Aorta (tissue), 5 donors: ENCODE measurements at places on chromosomes 4 and X. TPM values are rescaled to one million over a fixed set of nuclear protein-coding genes. Genes with fewer than 3 reads are reported as not detected.
A peak's percentile ranks its signal among the peaks of the same experiment; 100 is the strongest.

Gene G6PD
- 66.2 TPM for total RNA-seq

DNA sequence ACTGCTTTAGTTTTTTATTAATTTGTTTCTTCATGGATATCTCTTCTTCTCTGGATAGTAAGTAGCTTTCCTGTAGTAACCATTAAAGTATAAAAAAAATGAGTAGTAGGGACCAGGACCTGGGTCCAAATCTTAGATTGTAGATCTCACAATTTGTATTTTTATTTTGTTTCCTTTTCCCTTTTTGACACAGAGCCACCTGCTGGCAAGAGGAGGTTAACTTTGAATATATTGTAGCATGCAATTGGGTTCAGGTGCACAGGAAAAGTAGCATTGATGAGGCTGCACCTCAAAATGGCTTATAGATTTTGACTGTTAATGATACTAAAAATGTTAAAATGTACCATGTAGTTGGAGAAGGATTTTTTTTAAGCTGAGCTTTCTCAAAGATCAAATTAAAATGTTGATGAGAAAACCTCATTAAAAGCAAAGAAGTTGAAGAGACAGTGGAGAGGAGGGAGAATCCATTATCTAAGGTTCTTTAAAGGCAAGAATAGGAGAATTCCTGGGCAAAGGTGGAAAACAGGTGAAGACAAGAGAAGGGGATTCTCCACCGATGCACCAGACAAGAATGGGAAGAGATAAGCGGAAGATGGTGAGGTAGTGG is 48.3 kb upstream of the HPGDS start:
- DNase-seq = no peak

Gene KIT
- total RNA-seq = 18.7 TPM

Gene LRP2BP
- total RNA-seq = 2.8 TPM

Gene MXRA5
- total RNA-seq = 13.5 TPM

Gene NDUFC1
- total RNA-seq = 41.9 TPM

Gene BGN
- total RNA-seq = 2,306 TPM

Gene ABCG2
- total RNA-seq = 3.7 TPM

DNA sequence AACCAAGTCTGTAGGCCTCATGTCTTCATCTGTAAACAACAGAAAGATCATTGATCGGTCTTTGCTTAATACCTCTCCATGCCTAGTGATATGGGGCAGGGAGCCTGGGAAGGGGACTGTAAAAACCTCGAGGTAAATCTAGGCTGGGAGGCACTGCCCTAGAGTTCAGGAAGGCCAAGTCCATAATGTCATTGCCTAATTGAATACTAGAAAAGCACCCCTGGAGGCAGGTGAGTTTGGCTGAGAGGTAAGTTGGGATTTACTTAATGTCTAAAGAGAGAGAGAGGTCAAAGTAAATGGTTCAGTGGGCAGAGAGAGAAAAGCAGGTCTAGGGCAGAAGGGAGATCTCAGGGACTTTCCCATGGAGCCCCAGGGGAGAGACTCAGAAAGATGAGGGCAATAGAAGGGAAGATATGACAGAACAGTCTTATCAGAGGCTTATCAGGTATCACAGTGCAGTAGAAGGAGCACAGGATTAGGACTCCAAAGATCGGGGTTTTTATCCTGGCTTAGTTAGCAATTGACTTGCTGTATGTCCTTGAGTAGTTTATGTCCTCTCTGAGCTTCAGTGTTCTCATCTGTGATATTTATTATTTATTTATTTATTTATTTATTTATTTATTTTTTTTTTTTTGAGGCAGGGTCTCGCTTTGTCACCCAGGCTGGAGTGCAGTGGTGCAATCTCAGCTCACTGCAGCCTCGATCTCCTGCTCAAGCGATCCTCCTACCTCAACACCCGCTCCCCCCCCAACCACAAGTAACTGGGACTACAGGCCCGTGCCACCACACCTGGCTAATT is 85.2 kb downstream of the SLC16A2 start:
- no peak for DNase-seq

Gene CCDC158
- total RNA-seq = 1.6 TPM

DNA sequence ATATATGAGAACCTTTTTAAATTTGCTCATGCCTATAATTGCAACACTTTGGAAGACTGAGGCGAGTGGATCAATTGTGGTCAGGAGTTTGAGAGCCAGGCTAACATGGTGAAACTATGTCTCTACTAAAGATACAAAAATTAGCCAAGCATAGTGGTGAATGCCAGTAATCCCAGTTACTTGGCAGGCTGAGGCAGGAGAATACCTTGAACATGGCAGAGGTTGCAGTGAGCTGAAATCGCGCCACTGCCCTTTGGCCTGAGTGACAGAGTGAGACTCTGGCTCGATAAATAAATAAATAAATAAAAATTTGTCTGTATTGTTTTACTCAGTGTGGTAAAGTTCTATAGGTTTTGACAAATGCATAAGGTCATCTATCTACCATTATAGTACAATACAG is 218.2 kb downstream of the ZC4H2 start:
- no peak for DNase-seq

GRCh38 chrX:144715337-144715736 is 532.0 kb upstream of the SPANXN1 start:
- no peak for DNase-seq

DNA sequence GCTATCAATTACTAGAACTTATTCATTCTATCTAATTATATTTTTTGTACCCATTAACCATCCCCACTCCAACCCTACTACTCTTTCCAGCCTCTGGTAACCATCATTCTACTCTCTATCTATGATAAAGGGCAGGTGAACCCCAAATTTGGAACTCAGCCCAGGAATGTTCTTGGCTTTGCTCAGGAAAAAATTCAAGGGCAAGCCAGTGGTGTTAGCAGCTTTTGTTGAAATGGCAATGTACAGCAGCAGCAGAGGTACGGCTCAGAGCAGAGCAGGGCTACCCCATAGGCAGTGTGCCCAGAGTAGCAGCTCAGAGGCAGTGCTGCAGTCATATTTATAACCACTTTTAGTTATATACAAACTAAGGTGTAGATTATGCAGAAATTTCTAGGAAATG is 138.2 kb downstream of the RNF150 start:
- DNase-seq = no peak

Gene IGFBP7
- 2,714 TPM for total RNA-seq

DNA sequence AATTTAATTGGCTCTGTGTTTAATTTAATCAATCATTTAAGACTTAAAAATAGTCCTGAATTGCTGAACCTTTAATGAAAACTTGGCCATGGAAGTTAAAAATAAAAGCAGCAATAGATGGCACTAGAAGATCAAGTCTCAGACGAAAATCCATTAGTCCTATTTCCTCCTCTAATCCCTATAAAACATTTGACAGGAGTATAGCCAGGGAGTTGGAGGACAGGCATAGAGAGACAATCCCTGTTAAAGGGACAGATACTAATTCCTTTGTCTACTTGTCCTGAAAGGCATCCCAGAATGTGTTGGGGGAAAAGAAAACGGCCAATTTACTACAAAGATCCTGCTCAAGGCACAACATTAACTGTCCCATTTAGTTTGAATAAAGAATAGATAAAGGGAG is 276.3 kb upstream of the TACR3 start:
- no peak for DNase-seq

DNA sequence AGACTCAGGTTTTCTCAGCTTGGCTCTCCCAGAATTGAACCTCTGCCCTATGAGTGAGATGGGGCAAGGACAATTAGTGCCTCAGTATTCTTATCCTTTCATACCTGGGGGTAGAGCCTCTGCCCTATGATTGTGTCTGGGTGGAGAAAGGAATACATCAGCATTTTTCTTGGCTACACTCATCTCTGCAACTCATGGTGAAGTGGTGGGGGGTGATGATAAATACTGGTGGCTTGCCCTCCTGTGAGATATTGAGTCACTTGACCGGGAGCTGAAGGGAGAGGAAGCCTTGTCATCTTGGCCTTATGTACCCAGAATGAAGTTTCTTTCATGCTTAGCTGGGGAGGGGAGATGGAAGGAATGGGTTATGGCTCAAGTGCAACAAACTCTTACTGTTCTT is 71.3 kb upstream of the ENOX2 start:
- DNase-seq = no peak

Gene RXFP1
- 0.36 TPM for total RNA-seq

GRCh38 chrX:2462780-2463179 is 38.0 kb downstream of the DHRSX start:
- no peak for DNase-seq

- DNase-seq = no peak
Measured at GRCh38 chrX:69144838-69145680, 20.2 kb downstream of the PJA1 start.

DNA sequence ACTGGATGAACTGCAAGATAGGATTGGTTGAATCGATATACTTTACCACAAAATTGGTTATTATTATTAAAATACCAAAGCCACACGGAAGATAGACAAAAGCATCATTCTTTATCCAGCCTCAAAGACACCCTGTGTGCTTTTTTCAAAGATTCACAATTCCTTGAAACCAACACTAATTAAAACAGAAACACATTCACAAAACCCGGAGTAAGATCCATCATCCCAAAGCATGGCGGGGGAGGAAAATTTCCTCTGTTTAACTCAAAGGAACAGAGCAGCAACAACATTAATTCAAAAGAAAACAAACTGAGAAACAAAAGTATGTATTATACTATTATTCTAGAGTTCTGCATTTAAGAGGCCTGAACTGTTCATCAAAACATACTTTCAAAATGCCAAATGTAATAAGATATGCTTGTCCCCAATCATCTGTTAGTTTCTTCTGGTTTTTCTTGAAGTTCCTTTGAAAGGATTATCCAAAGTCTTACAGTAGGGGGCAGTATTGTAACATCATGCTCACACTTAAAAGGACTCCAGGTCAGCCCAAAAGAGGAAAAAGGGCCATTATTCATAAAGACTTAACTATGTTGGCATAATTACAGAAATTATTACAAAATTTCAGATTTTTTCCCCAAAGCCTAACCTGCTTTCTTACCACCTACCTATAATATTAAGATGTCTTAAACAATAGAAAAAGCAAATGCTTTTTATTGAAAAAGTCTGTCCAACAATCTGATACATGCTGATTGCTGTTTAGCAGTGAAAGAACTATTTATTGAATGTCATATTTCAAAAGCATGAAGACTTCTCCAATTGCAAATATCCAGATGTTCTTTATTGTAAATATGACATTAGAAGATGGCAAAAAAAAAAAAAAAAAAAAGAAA is 168.7 kb downstream of the SCFD2 start:
- DNase-seq = no peak

DNA sequence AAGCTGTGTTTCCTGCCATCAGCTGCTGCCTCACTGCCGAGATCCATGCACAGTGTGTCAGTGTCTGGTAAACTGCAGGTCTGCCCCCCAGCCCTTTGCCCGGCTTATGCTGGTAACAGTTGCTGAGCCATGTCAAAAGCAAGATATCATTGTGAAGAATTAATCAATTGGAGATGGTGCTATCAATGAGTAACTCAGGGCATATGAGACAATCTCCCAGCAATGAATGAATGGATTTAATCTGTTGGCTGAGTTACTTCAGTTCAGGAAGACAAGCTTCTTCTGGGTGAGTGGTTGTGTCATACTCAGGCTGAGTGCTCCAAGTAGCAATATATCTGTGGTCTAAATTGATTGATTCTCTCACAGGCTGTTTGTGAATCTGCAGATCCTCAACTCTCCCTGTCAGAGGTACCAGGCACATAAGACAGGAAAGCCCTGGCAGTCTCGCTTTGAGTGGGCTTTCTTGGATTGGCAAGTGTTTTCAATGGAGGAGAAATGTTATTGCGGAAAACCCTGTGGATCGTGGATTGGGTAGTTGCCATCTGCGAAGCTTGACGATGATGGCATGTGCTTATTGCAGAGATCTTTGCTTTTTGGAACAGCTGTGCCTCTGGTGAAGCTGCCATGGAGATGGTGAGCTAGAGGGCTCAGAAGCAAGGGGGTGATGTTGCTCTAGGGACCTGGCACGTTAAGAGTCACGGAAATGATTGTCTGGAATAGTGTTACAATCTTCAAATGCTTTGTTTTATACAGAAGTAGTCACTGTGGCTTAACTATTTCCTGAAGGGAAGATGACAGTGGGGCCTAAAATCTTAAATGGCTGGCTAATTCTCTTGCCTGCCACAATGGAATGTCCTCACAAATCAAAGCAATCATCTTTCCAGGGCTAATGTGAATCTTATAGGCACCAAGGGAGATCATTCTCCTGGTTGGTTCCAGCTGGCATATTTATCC is 147.6 kb upstream of the TBC1D9 start:
- no peak for DNase-seq

Gene COL4A6
- 2.7 TPM for total RNA-seq

- DNase-seq = no peak
Measured at GRCh38 chr4:7624396-7624980, 189.8 kb upstream of the PSAPL1 start.

GRCh38 chr4:139015948-139016471 is 429 bp downstream of the NOCT start:
- DNase-seq = peak; percentile 78

- no peak for DNase-seq
Measured at GRCh38 chr4:24475756-24476155, 108.6 kb downstream of the DHX15 start.

DNA sequence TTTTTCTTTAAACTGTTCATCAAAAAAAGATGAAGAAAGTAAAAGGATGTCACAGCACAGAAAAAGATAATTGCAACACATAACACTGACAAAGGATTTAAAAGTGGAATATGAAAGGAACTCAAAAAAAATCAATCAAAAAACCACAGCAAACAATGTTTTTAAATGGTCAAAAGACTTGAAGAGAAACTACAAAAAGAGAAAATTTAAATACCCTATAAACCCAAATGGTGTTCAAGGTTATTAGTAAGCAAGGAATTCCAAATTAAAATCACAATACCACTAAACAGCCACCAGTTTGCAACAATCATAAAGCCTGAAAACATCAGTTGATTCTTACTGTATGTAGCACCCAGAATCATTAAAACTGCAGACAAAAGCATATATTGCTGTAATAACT is 36.5 kb upstream of the PCDH10 start:
- DNase-seq = no peak

- DNase-seq = no peak
Measured at GRCh38 chr4:8874896-8875680, 3.4 kb upstream of the HMX1 start.

DNA sequence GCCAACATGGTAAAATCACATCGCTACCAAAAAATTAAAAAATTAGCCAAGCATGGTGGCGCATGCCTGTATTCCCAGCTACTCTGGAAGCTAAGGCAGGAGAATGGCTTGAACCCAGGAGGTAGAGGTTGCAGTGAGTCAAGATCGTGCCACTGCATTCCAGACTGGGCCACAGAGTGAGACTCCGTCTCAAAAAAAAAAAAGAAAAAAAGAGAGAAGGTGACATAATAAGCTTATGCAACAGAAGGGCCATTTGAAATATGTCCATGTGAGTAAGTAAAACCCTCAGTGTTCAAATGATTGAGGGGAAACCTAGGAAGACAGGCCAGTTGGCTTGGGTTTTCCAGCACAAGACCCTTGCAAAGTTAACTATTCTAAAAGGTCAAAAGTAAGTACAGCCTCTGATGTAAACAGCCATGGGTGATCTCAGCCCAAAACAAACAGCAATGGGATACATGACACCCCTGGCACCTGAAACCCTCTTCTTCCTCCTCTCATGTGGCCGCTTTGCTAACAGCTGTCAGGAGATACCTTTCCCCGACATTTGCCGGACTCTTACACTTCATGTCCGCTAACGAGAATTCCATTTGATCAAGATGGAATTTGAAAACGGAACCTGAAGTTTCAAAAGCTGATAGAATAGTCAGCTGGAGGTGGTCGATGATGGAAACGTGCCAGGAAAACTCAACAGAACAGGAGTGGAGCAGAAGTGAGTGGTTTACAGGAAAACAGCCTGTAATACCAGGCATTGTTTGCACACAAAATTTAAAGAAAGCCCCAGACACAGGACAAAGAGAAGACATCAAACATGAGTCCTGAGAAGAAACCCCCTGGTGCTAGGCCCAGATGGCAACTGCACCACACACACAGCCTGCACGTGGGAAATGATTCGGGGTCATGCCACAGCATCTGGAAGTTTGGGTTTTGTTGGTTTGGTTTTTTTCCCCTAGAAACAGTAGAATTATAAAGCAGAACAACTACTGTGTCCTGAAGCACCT is 93.0 kb upstream of the STS start:
- no peak for DNase-seq
